Left colon (tissue), 2 donors: ENCODE measurements at places on chromosomes 13 and 19.
A peak's percentile ranks its signal among the peaks of the same experiment; 100 is the strongest.

- no peak for DNase-seq
Measured at GRCh38 chr13:33434676-33435075, 149.1 kb upstream of the STARD13 start.

DNA sequence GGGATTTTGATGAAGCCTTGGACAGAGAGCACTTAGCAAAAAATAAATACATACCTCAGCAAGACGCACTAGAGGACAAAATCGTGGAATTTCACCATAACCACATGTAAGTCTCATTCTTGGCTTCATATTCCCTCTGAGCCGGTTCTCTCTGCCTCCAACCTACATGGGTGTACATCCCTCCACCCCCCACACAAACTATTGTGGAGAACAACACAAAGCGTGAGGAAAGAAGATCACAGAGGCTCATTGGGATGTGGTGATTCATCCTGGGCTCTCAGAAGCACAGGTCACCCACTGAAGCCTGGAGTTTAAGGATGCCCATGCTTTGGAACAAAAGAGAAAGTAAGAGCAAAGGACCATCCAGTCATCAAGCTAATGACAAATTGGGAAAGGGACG is 192.2 kb downstream of the STK24 start:
- no peak for DNase-seq

DNA sequence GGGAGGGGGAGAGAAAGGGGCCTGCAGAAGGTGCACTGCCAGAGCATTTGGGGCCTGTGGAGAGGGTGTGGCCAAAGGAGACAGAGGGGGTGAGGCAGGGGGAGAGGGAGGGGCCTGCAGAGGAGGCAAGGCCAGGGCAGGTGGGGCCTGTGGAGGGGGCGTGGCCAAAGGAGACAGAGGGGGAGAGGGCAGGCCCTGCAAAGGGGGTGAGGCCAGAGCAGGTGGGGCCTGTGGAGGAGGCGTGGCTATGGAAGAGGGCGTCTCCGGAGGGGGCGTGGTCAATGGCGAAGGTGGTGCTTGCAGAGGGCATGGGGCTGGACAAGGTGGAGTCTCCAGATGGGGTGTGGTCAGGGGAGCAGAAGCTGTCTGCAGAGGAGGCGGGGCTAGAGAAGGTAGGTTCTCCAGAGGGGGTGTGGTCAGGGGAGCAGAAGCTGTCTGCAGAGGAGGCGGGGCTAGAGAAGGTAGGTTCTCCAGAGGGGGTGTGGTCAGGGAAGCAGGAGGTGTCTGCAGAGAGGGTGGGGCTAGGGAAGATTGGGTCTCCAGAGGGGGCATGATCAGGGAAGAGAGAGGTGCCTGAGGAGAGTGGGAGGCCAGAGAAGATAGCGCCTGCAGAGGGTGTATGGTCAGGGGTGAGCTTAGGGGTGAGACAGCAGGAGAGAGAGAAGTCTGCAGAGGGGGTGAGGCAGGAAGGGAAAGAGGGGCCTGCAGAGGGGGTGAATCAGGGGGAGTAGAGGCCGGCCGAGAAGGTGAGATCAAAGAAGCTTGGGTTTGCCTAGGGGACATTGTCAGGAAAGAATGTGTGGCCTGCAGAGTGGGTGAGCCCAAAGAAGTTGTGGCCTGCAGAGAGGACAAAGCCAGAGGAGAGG is 3.4 kb downstream of the PRR36 start:
- DNase-seq: peak; percentile 85

DNA sequence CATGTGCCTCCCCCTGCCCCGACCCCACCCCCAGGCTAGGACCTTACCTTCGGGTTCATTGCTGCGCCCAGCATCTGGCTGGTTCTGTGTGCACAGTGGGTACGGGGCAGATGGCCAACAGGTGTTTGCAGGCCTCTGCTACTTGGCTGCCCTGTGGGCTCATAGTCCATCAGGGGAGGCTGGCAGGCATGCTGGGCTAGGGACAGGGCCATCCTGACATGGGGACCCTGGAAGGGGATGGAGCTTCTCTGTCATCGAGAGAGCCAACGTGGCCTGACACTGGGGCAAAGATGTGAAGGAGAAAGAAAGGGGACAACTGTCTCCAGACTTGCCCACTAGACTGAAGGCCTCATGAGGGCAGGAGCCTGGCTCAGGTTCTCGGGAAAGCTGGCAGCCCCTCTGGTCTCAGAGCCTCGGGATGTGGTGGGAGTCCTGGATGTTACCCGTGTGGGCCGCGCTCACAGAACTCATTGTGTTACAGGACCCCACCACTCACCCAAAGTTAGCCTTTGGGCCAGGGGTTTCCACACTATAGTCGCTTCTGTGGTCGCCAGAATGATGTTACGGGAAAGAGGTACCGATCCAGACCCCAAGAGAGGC is 4.7 kb downstream of the ZNF536 start:
- no peak for DNase-seq

- DNase-seq: no peak
Measured at GRCh38 chr13:60969656-60970055, 446.0 kb downstream of the PCDH20 start.

- no peak for DNase-seq
Measured at GRCh38 chr13:37364007-37364406, 234.6 kb downstream of the POSTN start.

DNA sequence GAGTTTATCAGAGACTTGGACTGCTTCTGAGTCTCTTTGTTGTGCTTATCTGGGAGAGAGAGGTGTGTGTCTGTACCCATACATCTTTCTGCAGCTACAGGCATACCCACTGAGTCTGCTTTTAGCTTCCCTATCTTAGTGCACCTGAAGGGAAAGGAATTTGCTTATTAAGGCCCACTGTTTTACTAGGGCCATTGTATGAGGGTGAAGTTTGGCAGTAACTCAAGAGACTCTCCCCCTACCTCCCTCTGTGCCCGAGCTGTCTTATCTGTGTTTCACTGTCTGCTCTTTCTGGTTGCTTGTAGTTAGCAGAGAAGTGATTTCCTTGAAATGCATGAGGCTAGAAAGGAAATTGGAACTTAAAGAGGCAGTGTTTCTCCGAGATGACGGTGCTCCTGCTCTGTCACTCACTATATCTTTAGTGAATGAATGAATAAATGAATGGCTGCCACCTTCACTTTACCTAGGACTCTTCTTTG is 678 bp upstream of the CD33 start:
- no peak for DNase-seq

DNA sequence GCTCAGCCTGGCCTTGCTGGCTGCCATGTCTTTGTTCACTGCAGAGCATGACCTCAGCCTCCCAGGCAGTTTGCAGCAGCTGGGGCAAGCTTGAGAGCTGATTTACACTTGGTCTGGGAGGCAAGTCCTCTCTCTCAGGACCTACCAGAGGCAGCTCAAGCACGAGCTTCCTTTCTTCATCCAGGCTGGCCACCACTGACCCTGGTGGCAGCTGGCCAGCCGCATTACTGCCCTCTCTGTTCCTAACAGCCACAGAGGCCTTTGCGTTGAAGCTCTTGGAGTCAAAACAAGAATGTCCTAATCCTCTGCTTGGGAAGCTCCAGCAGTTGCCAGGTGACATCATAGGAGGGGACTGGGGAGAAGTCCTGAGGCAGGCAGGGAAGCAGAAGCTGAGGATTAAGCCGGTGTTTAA is 85.7 kb downstream of the NUFIP1 start:
- DNase-seq: peak; percentile 53

- no peak for DNase-seq
Measured at GRCh38 chr13:48159826-48160225, 64.9 kb upstream of the MED4 start.

DNA sequence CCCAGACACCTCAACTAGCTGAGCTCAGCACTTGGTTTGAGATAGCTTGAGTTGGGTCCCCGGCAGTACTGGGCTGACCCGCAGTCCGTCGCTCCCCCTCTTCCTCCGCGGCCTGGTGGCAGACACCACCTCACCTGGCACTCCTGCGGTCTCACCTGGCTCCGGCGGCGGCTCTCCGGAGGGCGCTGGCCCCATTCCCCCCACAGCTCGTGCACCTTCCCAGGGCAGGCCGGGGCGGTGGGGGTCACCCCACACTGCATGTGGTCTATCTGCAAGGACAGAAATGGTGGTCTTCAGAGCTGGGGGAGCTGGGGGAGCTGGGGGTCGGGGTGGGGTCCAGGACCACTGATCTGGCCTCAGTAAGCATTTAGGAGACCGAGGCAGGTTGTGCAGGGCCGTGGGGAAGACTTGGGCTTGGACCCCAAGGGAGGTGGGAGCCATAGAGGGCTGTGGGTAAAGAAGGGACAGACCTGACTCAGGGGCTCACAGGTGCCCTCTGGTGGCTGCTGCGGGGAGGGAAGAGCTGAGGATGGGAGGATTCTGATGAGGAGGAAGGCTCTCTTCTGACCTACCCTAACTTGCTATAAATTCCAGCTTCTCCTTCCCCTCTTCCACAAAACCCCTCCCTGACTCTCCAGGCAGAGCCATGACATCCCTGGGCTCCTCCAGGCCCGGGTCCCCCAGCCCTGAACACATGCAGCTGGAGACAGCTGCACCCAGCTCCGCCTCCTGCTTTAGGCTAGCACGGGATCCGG is 6.7 kb upstream of the PLIN4 start:
- peak; percentile 76 for DNase-seq

- peak; percentile 50 for DNase-seq
Measured at GRCh38 chr19:46297700-46298478, 1.0 kb downstream of the HIF3A start.

DNA sequence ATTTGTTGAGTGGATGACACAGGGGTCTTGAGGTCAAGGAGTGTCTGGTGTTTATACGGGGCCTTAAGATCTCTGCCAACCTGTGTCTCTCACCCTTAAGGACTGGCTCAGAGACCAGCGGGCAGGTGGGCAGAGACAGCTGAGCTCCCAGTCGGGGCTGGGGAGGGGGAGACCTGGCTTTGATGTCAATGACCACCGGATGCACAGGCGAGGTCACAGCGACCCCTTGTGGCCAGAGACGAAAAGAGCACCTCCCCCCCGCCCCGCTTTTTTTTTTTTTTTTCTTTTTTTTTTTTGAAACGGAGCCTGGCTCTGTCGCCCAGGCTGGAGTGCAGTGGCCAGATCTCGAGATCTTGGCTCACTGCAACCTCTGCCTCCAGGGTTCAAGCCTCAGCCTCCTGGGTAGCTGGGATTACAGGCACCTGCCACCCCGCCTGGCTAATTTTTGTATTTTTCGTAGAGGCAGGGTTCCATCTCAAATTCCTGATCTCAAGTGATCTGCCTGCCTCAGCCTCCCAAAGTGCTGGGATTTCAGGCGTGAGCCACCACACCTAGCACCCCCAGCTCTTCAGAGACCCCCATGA is 12.1 kb upstream of the KLK14 start:
- no peak for DNase-seq

DNA sequence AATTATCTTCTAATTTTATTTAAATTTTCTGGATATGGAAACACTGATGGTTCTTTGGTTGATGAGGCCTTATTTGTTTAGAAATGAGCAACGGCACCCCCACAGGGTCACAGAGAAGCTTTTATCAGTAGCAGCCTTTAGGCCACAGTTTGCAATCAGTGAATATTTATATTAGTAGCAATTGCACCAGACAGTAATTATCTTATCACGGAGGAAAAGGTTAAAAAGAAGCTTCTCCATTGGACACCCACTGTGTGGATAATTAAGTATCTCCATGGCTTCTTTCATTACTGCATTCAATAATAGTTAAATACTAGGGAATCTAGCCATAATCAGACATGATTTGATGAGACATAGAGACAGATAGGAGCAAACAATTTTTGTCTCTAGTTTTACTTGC is 2099.2 kb upstream of the PCDH20 start:
- no peak for DNase-seq

GRCh38 chr13:109998684-109999533 is 212.5 kb upstream of the IRS2 start:
- DNase-seq: no peak

GRCh38 chr13:101618440-101619187 is 166.1 kb downstream of the ITGBL1 start:
- DNase-seq: no peak
